Lung (tissue), 17 donors: ENCODE measurements at places on chromosomes 11 and 22. TPM values are rescaled to one million over a fixed set of nuclear protein-coding genes. Genes with fewer than 3 reads are reported as not detected.

MS4A14 gene
- 8.6 TPM for polyA plus RNA-seq

DNA sequence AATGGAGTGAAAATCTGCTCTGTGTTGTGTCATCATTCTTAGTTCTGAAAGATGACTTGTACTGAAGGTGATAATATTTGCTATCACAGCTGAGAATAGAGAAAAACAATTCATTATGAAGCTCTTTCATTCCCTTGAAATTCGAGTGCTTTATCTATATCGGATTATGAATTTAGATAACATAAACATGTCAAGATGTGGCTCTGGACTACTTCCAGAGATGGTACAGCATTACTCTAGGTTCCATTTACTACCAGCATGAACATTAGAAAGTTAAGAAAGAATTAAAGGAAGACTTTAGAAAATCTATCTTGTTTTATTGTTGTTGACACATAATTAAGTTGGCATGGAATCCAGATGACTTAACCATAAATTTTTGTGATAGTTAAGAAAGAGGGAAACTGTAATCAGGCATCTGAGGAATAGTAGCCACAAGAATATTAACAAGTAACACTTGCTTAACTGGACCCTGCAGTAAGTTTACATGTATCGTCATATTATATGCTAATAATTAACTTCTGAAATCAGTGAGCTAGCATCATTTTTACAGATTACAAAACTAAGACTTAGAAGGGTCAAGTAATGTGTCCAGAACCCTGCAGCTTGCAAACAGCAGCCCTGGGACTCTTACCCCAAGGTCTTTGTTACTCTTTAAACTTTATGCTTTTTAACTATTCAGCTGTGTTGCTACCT lies 182.6 kb downstream of the DDX10 start:
- DNase-seq, result no peak

POU2AF3 gene
- 5.4 TPM for polyA plus RNA-seq

OR52E8 gene
- not detected for polyA plus RNA-seq

FZD4 gene
- polyA plus RNA-seq, result 12.0 TPM

DNA sequence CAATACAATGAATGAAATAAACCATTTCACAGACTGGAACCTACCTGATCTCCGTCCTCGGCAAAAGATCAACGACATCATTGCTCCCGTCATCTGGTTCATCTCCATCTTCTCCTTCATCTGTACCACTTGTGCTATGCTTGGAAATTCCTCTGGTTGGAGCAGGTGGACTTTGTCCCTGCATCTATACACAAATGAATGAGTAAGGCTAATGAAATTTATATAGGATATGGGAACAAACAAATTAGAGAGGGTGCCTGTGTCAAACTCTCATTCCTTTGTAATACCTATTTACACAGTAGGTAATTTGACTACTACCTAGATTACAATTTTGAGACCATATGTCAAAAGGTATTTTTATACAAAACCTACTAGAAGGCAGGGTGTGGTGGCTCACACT lies 59.4 kb downstream of the F2 start:
- DNase-seq, result no peak

- no peak for DNase-seq
Observed at GRCh38 chr11:86135319-86135714, 66.4 kb upstream of the PICALM start.
